H1 (cell line): ENCODE measurements at places on chromosomes 1 and 21. TPM values are rescaled to one million over a fixed set of nuclear protein-coding genes. Genes with fewer than 3 reads are reported as not detected.
A peak's percentile ranks its signal among the peaks of the same experiment; 100 is the strongest.

Gene LIPI
- not detected in 2 replicates for total RNA-seq

Gene SPRR1A
- total RNA-seq, result not detected in 2 replicates

Gene ELOA
- total RNA-seq, result 56.9 and 61.1 TPM in 2 replicates

Gene EPB41
- 106 and 109 TPM in 2 replicates for total RNA-seq

DNA sequence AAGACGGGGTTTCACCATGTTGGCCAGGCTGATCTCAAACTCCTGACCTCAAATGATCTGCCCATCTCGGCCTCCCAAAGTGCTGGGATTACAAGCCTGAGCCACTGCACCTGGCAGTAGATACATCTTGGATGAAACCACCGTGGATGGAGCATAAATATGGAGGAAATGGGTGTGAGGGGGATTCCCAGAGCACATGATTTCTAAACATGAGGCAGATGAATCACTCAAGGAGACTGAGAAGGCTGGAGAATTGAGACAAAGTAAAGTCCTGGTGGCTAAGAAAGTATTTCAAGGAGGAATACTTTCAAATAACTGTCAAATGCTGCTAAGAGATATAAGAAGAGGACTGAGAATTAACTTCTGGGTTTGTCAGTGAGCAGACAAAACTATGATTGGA, 5.4 kb upstream of the PGBD5 start:
- no peak for DNase-seq

Gene VHLL
- not detected in 2 replicates for total RNA-seq

- DNase-seq, result peak; percentile 56
Measured at GRCh38 chr1:203271018-203271743, 34.1 kb upstream of the BTG2 start.

DNA sequence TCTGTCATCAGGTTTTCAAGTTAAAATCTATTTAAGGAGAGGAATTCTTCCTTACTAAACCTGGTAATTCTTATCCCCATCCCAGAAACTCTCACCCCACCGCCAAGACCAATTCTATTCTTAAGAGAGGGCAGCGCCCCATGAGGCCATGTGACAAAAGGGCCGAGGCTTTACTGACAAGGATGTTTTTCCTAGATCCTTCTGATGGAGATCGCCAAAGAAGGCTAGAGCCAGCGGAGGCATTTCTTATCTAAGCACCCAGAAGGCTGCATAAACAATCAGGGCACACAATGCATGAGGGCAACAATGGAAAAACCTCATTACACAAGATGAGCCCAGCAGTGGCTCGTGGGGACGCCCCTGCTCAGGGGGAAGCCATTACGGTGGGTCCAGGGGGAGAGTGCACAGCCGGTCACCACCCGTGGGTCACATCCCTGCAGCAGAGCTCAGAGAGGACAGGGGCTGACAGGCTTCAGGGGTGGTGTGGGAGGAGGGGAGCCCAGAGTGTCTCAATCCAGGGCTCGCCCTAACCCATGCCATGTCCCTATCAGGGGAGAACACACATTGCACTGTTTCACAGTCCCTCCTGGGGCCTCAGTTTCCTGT, 88.7 kb downstream of the ITPKB start:
- DNase-seq, result no peak

- no peak for DNase-seq
Measured at GRCh38 chr1:189158155-189158554, 1319.5 kb downstream of the BRINP3 start.

Gene TBX15
- total RNA-seq, result 0.24 and 0.42 TPM in 2 replicates

DNA sequence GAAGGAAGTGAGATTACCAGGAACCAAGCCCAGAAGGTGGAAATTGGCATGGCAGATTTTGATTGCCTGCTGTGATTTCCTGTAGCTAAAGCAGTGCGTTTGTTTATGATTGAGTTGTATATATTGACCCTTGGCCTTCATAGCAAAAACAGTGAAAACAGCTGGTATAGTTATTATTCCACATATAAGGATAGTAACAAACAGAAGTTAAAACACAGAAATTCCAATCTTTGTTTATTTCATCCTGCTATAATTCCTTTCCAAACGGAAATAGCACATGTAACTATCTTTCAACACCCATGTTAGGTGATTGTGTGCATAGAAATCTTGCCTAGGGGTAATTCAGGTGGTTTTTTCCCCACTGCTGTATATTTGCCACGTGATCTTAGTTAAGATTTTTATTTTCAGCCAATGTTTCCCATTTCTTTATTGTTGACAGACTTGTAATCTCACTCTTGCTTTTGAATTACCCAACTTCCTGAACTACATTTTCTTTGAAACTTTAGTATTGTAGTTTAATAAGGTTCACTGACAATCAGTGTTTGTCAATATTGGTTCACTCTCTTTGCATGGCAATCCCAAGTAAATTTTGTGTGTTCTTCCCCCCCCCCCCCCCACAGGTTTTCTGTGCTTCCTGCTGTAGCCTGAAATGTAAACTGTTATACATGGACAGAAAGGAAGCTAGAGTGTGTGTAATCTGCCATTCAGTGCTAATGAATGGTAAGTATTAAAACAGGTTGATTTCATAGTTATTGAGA, 102.7 kb downstream of the CC2D1B start:
- no peak for DNase-seq

Gene GJA8
- total RNA-seq, result not detected in 2 replicates

DNA sequence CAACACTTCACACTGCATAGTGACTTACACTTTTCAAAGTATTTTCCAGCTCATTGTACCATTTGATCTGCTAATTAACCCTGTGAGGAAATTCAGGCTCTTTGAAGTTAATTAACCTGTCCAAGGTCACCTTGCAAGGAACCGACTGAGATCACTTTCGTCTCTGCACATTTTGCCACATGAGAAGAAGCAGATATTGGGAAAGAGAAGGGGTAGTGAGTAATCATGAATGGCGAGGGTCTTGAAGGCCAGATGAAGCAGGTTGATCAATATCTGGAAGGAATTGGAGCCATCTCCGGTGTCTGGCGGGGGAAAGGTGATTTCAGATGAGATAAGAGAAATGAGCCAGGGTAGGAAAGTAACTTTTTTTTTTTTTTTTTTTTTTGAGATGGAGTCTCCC, 3.4 kb downstream of the APOA2 start:
- no peak for DNase-seq

DNA sequence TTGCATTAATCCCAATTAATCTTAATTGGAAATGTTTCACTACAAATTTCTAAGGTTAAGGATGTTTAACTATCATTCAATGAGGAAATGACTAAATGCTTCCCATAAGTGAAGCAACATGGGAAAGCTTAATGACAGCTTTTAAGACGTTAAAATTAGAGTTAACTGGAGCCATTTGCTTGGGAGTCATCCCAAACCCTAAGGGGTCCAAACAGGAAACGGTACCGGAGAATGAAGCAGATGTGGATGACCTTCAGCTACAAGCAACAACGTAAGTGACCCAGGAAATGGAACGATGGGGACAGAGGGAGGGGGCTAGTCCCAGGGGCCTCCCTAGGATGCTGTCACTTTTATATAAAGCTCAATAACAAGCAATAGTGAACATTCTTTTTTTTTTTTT, 62.2 kb downstream of the CAPZB start:
- DNase-seq, result no peak

- no peak for DNase-seq
Measured at GRCh38 chr21:28798798-28799197, 193.9 kb downstream of the LTN1 start.

- no peak for DNase-seq
Measured at GRCh38 chr1:199064971-199065370, 426.1 kb downstream of the PTPRC start.

- DNase-seq, result no peak
Measured at GRCh38 chr1:238264951-238265350, 374.2 kb upstream of the ZP4 start.

GRCh38 chr1:96764469-96764868, 42.9 kb downstream of the PTBP2 start:
- no peak for DNase-seq

DNA sequence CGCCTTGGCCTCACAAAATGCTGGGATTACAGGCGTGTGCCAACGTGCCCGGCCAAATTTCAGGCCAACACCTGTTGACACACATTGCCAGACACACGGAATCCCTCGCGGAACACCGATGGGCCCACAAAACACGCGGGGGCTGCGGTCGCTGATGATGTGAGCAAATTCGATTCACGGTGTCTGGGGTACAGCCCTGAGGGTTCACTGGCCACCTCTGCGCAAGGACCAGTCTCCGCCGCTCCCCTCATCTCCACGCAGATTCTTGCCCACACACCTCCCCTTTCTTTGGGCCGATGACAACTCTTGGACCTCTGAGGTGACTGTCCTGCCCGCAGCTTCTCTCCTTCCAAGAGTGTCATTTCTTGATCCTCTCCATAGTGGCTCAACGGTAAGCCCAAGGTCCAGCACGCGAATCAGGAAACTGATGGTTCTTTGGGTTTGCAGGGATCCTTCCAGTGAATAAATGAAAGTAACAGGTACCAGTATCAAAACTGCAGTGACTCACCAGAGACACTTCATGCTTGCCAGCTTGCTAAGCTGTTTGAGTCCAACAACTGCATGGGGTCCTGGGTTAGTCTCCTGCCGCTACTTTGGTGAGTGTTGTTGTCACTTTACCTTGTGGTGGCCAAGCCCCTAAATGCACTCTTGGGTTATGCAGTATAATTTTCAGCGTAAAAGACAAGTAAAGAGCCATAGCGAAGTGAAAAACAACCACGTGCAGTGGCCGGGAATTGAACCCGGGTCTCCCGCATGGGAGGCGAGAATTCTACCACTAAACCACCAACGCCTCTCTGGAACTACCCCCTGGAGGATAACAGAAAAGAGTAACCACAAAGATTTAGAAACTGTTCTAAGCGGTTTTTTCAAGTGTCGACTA, 11.0 kb upstream of the RNU1-3 start:
- DNase-seq, result peak; percentile 82

GRCh38 chr1:41963636-41964035, 44.9 kb upstream of the HIVEP3 start:
- DNase-seq, result no peak

Gene HES5
- 0.22 and 0.25 TPM in 2 replicates for total RNA-seq

DNA sequence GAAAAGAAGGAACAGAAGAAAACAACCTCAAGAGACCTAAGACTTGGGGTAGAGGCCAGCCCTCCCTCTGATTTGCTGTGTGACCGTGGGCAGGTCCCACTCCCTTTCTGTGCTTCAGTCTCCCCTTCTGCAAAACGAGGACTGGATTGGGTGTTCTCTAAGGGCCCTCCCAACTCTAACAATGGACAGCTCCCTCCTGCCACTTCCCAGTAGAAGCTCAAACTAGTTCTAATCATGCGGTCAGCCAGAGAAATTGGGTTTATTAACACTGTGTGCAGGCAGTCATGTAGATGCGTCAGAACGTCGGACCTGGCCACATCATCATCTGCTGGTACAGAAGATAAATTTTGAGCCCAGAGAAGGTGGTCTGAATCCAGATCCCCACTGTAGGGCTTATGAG, 1.6 kb upstream of the PADI4 start:
- no peak for DNase-seq

GRCh38 chr1:37731312-37732019, 33.5 kb downstream of the EPHA10 start:
- DNase-seq, result no peak

Gene PLPPR4
- total RNA-seq, result 2.2 TPM in 2 replicates

DNA sequence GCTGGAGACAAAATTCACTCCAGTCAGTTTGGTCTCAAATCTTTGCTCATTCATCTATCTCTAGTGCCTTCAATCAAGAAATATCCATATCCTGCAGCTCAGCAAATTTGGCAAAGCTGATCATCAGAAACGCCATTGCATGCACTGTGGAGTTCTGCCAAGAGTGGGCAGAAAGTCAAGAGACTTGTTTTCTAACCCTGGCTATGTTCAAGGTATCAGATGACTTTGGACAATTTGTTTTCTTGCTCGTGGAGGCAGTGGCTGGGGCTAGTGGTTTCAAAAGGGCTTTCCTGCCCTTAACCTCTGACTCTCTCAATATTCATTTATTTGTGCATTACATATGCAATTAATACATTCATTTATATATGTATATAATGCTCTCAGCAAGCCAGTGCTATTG, 12.8 kb upstream of the LRRC52 start:
- no peak for DNase-seq

DNA sequence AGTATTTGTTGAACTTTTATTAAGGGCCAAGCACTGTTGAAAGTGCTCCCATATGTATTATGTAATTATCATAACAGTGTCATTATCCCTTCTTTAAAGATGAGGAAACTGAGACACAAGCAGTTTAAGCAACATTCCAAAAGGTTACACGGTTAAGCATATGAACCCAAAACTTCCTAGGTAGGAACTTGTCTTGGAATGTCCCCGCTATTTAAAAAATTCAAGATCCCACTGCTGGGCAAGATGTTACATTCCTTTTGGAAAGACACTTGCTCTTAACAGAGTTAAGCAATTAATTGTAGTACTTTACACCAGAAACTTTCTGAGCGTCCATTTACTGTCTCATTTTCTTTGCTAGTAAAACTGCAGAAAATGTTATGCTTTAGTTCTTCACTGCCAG, 15.6 kb downstream of the LMO4 start:
- no peak for DNase-seq

DNA sequence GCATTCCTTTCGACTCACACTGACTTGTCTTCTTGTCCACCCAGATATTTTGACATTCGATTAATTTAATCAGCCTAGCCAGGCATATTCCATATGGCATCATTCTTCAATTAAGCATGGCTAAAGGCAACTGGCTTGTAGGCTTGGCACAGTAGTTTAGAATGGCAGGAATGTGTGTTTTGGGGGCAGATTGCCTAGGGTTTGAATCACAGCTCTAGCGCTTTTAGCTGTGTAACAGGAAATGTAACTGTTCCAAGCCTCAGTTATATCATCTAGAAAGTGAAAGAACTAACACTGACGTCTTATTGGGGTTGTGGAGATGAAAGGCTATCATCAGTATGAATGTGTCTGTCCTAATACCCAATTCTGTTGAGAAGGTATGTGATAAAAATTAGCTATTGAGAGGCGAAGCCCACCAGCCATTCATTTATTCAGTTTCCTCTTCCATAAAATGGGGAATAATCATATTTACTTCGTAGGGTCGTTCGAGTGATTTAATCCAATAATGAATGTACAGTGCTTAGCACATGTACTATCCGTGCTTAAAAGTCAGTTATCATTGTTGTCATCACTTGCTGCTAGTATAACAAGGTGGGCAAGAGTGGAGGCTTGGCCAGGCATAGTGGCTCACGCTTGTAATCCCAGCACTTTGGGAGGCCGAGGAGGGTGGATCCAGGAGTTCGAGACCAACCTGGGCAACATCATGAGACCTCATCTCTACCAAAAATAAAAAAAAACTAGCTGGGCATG, 41.6 kb upstream of the GRHL3 start:
- no peak for DNase-seq
